ENCODE measurements at places on chromosomes 5 and 9.

DNA sequence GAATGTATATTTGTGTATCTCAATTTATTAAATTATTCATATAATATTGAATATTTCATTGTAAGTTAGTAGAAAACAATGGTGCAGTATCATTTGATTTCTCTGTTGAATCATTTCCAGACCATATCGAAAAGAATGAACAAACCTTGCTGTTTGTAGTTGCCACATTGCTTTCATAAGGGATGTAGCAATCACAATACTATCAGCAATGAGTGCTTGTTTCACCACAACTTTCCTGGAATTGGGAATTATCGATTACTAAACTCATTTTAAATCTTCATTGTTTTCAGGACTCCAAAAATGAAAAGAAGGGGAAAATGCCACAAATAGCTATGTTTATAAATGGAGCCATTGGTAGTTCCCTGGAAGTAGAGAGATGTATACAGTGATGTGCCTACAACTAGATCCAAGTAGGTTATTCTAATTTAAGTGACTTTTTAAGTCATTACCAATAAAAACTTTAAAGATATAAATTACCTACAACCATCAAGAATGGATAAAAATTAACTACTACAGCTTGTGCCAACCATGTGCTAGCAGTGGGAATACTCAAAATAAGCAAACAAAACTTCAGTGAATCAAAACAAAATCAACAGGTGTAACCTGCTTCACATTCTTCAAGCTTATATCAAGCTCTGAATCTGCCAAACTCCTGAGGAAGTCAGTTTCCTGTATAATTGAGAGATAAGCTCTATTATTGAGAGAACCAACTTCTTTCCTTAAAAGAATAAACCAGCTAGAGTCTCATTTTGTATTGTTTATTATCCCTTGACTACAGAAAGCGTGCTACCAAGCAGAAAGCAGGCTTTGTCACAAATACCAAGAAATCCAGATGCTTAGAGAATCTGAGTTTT lies 358.6 kb downstream of the ADGRV1 start:
- no peak for DNase-seq

DNA sequence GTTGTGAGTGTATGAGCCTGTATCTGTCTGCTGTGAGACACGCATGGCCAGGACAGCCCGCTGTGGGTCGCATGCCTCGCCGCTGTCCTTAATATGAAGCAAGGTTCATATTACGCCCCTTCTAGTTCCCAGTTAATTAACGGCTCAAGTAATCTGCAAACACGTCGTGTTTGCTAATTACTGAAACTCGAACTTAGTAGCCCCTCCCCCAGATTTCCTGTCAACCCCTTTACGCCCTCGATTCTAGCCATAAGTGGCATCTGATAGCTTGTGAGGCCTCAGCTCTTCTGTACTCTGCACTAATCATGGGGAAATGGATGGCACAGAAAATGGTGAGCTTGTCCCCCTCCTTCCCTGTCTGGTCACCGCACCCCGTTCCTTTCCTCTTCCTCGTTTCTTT lies 116.9 kb upstream of the OTULINL start:
- no peak for DNase-seq

DNA sequence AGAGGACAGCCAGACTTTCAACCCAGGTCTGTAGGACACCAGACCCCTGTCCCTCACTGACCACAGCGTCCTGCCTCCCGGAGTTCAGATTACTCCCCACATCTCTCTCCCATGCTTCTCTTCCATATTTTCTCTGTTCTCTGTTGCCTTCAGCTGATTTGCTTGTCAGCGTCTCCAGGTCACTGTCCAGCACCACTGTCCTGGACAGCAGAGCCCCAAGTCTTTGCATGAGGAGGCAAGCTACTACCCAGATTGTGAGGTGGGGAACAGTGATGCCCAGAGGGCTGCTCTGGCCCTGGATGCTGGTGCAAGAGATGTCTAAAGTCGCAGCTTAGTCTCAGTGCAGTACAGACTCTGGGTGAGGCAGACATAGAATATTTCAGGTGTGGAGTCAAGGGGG lies 48.0 kb upstream of the C5orf58 start:
- no peak for DNase-seq

DNA sequence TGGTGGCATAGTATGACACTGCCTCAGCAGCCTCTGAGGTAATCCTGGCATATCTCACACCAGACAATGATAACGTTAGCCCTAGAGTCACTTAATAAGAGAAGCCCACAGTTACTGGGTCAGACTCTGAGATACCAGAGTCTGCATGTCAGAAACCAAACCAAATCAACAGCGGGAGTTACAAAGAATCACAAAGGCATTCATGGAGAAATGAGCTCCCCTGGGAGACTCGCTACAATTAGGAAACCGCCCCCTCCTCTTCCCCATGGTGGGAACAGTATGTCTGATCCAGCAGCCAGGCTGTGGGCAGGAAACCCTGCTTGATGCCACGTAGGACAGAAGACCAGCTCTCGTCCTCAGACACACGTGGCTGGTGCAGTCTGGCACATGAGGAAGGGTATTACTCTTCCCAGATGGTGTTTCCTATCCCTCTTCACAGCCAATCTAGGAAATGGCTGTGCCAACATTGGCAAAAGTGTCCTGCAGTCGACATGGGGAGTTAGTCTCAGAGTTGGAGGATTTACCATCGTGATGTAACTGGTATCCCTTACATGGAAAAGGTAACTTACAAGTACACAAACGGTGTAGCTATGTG lies 485.4 kb downstream of the ZNF608 start:
- no peak for DNase-seq

- no peak for DNase-seq
These were observed 605.4 kb upstream of the CLINT1 start for GRCh38 chr5:158464383-158464782.

GRCh38 chr5:111739416-111739815 lies 17.6 kb downstream of the NREP start:
- no peak for DNase-seq

GRCh38 chr5:78006449-78006848 lies 230.3 kb upstream of the TBCA start:
- DNase-seq: no peak

GRCh38 chr5:154945695-154946301 lies 4.9 kb downstream of the MRPL22 start:
- peak; percentile 5 for DNase-seq

- no peak for DNase-seq
These were observed 151.1 kb upstream of the SMIM23 start for GRCh38 chr5:171634511-171634910.

DNA sequence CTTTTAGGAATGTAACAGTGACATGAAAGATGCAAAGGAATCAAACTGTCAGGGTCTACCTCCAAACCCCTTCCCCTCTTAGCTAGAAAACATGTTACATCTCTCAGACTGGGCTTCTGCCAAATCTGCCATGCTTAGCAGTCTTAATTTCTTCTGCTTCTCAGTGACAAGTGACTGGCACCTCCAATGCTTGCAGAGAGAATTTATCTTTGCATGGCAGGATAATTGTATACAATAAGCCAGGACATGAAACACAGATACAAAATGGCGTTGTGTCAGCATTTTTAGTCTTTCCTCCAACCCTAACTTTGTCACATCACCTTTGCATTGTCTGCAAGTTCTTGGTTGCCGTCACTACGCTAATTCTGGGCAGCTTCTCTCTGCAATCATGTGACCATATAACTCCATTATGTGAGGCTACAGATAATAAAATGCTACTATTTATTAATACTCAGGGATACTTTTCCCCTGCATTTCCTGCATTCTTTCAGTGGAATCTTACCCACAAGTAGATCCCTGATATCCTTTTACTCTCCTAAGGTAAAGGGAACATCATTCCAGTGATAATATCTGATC lies 89.8 kb downstream of the PLCXD3 start:
- no peak for DNase-seq

- DNase-seq: no peak
These were observed 12.1 kb downstream of the NOL8 start for GRCh38 chr9:92312887-92313623.

DNA sequence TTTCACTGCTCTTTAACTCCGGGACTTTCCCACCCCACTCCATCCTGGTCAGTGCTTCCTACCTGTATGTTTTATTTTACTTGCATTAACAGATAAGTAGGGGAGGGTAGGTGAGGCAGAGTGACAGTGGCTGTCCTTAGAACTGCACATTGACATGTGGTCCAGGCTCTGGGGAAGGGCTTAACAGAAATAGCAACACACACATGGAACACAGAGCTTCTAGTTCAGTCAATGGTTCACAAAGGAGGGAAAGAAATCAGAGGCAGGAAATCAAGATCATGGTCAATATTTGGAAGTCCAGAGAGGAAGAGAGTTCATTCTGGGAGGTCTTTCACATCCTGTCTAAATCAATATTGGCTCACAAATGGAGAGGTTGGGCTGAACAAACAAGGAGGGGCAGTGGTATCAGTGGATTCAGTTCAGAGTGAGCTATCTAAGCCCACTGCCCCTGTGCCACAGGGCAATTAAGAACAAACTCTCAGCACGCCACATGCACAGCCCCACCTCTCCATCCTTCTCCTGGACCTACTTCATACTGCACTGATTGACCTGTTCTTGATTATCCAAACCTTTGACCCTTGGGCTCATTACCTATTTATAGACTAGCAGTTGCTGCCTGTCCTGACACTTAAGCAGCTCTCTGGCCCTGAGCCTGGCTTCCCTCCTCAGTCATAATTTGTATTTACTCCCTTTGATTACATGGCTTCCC lies 6.2 kb upstream of the VPS13A start:
- no peak for DNase-seq

DNA sequence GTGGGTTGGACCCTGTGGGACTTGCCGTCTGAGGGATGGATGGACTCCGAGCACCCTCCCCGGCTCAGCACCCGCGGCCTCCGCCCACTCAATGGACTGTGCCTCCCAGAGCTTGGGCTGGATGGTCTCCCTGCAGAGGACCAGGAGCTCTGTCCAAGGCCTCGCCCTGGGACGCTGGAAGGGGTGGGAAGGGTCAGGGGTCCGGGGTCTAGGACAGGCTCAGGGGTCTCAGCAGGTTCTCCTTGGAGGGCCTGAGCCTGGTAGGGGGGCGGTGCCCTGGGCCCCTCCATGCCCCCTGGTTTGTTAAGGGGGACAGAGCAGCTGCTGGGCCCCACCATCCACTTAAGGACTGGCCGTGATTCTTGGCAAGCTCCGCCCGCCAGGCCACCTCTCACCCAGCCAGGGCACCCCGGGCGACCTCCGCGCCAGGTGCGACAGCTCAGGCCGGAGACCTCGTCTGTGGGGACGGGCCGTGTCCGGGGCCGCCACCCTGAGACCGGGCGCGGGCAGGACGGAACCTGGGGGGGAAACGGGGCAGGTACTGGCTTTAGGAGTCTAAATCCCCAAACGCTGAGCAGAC lies 29.2 kb downstream of the EXOC3 start:
- no peak for DNase-seq

GRCh38 chr5:164650427-164650826 lies 1145.0 kb downstream of the MAT2B start:
- DNase-seq: no peak

- DNase-seq: no peak
These were observed 707 bp downstream of the PIP5K1B start for GRCh38 chr9:68705531-68706362.

GRCh38 chr9:108182950-108183381 lies 672.8 kb downstream of the ACTL7B start:
- DNase-seq: no peak

DNA sequence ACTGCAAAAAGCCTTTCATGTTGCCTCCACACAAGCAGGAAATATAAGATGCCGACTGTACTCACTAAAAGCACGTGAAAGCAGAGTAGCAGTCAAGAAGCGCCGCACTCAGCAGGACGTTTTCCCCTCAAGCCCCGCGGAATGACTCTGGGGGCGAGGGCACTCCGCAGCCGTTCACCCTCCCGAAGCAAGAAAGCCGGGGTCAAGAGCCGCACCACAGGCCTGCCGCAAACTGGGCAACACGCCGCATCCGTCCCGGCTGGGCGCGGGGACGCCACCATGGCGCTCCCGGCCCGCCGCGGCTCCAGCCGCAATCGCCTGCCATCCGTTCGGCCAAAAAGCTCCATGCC lies 364 bp downstream of the RPS6 start:
- peak; percentile 41 for DNase-seq

- no peak for DNase-seq
These were observed 1176.3 kb downstream of the CDH18 start for GRCh38 chr5:18811661-18812060.

DNA sequence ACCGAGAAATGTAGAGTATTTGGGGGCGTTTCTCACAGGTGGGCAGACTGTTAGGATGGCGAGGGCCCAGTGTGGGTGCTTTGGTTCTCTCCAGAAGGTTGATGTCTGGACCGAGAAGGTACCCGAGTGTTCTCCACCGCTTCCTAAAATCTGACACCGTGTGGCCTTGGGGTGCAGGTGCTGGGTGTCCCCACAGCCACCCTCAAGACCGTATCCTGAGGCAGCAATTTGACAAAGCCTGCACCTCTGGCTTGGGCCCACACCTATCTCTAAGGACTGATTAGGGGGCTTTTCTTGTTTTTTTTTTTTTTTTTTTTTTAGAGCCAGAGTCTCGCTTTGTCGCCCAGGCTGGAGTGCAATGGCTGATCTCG lies 1.3 kb downstream of the PPP1R26 start:
- no peak for DNase-seq

- no peak for DNase-seq
These were observed 1.2 kb upstream of the AOPEP start for GRCh38 chr9:94725293-94725692.

- DNase-seq: no peak
These were observed 22.2 kb upstream of the RNU6ATAC start for GRCh38 chr9:134186471-134187109.

DNA sequence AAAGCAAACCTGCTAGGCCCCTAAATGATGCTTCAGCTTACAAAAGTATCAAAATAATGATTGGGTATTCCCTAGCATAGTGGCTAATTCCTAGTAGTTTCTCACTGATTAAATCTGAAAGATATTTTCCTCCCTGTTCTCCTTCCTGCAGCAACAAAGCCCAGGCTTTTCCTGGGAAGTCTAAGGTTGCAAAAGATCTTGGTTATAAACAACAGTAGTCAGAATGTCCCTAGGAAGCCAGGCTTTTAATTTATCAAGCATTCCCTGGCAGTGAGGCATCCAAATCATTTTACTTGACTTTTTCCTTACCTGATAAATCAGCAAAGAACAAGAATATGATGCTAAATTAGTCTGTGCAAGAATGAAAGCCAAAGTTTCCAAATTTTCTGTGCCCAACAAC lies 272.0 kb downstream of the PDE4D start:
- no peak for DNase-seq
